Activated naive CD4-positive, alpha-beta T cell (primary cell): ENCODE measurements at places on chromosomes 13 and 19.

- DNase-seq: no peak
Measured at GRCh38 chr13:107284173-107284572, 716.2 kb upstream of the ARGLU1 start.

- no peak for DNase-seq
Measured at GRCh38 chr19:14470031-14470876, 4.9 kb downstream of the PTGER1 start.

GRCh38 chr13:28622286-28622685, 36.6 kb upstream of the POMP start:
- no peak for DNase-seq

- DNase-seq: no peak
Measured at GRCh38 chr13:40158218-40158617, 502.8 kb downstream of the COG6 start.

DNA sequence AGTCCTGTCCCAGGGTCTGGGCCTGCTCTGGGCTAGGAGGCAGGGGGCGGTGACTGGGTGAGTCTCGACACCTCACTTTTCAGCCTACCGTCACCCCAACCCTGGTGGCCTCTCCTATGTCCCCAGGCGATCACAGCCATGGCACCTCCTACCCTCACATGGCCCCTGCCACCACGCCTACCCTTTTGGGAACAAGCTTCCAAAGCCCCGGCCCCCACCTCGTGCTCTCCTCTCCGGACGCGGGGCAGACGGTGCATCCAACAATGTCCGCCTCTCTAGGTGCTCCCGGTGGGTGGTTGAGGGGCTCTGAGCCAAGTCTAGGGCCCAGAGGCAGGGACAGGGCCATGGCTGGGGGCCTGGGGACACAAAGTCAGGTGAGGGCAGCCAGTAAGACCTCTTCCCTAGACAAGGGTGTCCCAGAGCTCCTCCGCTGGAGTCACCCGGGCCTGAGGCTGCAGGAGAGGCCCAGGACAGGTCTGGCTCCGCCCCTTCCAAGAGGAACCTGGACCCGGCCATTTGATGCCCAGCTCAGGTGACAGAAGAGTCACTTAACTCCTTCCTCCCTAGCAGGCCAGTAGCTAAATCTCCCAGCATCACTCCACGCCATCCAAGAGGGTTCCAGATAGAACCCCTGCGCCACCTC, at the start of gene SYNE4:
TSS of gene SYNE4 (minus strand) at position 478 of the 643 bp plus-strand sequence. CDS start at position 346, 132 bp downstream.
- no peak for DNase-seq

- no peak for DNase-seq
Measured at GRCh38 chr13:102212729-102213128, 189.1 kb downstream of the FGF14 start.

- DNase-seq: no peak
Measured at GRCh38 chr13:40671956-40672764, 5.7 kb upstream of the FOXO1 start.

DNA sequence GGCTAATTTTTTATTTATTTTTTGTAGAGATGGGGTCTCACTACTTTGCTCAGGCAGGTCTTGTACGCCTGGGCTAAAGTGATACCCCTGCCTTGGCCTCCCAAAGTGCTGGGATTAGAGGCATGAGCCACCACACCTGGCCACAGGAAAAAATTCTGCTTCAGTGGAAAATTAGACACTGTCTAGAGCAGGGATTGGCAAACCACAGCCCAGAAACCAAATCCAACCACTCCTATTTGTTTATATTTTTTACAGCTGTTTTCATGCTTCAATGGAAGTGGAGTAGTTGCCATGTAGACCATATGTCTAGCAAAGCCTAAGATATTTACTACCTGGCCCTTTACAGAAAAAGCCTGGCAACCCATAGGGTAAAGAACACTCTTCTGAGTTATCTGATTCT, 123.7 kb upstream of the MRI1 start:
- DNase-seq: no peak

- DNase-seq: no peak
Measured at GRCh38 chr13:96546463-96546862, 447.8 kb downstream of the OXGR1 start.

- no peak for DNase-seq
Measured at GRCh38 chr13:73693215-73693614, 441.0 kb downstream of the KLF12 start.

GRCh38 chr19:46670813-46671212, 9.8 kb upstream of the DACT3 start:
- DNase-seq: no peak

DNA sequence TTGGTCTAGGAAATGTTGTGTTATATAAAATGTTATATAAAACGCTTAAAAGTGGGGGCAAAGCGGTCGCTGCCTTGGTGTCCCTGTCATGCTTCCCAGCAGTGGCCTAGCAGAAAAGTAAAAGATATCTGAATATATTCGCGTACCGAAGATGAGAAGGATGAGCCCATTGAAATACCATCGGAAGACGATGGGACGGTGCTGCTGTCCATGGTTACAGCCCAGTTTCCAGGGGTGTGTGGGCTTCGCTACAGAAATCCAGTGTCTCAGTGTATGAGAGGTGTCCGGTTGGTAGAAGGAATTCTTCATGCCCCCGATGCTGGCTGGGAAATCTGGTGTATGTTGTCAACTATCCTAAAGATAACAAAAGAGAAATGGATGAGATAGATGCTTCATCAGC, 110.9 kb upstream of the DIAPH3 start:
- no peak for DNase-seq

- DNase-seq: no peak
Measured at GRCh38 chr19:49749771-49750170, 13.3 kb downstream of the TSKS start.

- DNase-seq: no peak
Measured at GRCh38 chr13:102198418-102199311, 203.2 kb downstream of the FGF14 start.

- no peak for DNase-seq
Measured at GRCh38 chr19:3669082-3669946, 31.0 kb downstream of the PIP5K1C start.

GRCh38 chr19:12969292-12969988, at the start of gene DAND5:
Gene DAND5, plus strand, starts transcription at chr19:12969576. Its CDS starts 85 bp downstream, at chr19:12969661.
- DNase-seq: no peak

DNA sequence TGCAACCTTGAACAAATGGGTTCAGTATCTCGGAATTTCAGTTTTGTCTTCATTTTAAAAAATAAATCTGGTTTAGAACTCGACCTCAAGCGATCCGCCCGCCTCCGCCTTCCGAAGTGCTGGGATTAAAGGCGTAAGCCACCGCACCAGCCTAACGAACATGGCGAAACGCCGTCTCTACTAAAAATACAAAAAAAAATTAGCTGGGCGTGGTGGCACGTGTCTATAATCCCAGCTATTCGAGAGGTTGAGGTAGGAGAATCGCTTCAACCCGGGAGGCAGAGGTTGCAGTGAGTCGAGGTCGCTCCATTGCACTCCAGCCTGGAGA, 571 bp downstream of the ZNF302 start:
- no peak for DNase-seq

DNA sequence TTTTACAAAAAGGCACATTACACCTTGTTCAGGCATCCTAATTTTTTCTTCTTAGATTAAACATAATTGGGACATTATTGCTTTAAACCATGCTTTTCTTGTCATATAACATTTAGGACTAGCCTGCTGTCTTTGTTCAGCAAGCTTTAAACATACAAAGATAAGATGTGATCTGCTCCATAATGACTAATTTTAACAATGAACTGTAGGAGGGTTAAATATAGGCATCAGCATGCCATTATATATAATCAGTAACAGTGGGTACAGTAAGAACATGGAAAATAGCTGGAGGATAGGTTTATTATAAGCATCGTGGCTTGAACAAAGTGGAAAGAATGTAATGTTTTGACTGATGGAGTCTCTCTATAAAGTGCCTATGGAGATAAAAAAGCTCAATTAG, 661.7 kb downstream of the SLITRK6 start:
- no peak for DNase-seq

- no peak for DNase-seq
Measured at GRCh38 chr13:94269557-94269956, 209.9 kb downstream of the DCT start.

GRCh38 chr13:19713186-19713965, 69.4 kb downstream of the PSPC1 start:
- DNase-seq: no peak

GRCh38 chr19:13060964-13061927, 41.4 kb downstream of the LYL1 start:
- peak; percentile 73 for DNase-seq

- no peak for DNase-seq
Measured at GRCh38 chr13:106415442-106415841, 120.0 kb downstream of the EFNB2 start.

- DNase-seq: no peak
Measured at GRCh38 chr13:97117388-97117910, 104.7 kb upstream of the MBNL2 start.

- DNase-seq: no peak
Measured at GRCh38 chr13:73861136-73861535, 273.1 kb downstream of the KLF12 start.

DNA sequence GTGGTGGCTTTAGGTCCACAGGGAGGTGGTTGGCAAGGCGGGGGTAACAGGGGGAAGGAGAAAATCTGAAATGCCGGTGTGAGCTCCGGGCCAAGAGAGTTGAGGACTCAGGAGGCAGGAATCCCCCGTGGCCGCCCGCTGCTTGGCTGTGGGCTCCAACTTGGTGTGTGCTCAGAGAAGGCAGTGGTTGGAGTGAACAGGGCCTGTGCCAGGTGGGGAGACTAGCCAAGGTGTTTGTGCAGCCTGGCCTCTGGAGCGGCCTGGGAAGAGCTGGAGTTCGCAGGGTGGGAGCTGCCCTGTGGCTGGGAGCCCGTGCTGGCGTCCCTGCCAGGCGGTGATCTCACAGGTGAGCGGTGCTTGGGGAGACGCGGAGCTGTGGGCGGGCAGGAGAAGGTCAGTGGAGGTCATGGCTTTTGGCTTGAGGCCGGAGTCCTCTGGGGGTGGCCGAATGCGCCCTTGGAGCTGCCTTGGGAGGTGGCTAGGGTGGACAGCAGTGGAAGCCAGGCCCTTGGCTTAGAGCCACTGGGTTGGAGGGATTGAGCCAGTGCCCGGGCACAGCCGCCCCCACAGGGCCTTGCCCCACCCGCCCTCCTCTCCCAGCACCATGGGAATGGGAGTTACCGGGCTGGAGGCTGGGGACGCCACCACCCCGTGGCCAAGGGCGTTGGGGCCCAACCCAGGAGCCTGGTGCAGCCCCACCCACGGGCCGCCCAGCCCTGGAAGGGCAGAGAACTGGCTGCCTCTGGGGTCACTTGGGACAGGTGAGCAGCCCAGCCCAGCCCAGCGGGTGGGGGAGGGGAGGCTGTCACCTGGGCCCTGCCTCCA, 7.1 kb upstream of the CIRBP start:
- no peak for DNase-seq

- no peak for DNase-seq
Measured at GRCh38 chr13:106533101-106533942, 2.1 kb downstream of the EFNB2 start.

DNA sequence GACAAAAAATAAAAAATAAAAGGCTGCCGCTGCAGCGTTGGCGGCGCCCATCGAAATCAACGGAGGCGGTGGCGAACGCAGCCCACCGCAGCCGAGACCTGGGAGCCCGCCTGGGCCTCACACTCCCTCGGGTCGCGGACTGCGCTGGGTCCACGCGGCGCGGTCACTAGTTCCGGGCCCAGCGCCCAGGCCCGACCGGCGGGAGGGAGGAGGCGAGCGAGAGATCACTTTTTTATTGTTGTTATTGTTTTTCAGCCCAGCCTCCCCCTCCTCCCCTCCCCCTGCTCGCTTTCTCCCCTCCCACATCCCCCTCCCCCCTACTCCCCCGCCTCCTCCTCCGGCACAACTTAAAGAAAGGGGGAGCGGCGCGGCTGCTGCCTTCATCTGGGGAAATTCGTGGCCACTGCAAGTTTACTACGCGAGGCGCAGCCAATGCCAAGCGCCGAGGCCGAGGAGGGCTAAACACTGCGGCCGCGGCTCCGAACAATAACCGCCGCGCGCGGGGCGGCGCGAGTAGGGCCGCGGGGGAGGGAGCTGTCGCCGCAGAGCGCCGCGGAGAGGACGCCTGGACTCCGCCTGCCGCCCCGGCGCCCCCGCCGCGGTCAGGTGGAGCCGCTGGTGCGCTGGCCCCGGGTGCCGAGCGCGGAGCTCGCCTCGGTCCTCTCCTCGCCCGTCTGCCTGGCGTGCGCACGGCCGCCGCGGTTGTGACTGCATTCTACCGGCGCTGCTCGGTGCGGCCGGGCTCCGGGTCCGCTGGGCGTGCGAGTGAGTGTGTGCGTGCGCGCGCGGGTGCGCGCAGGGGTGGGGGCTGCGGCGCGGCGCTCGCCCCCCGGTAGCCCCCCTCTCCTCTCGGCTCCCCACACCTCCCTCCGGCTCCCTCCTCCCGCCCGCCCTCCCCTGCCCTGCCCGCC, 505 bp upstream of the ZIC2 start:
- no peak for DNase-seq

DNA sequence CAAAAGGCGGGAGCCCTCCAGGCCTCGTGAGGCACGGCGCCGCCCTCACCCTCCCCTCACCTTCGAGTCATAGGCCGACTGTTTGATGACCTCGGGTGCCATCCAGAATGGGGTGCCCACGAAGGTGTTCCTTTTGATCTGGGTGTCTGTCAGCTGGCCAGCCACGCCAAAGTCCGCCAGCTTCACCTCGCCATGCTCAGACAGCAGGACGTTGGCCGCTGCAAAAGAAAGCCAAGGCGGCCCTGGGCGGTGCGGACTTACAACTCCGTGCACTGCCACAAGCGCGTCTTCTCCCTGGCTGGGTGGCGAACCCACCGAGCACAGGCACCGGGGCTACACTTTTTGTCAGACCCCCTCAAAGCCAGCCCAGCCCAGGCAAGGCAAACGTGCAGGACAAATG, 102.1 kb downstream of the STK24 start:
- DNase-seq: no peak

GRCh38 chr13:98280176-98280510, 103.1 kb upstream of the RNF113B start:
- DNase-seq: no peak

- DNase-seq: peak; percentile 38
Measured at GRCh38 chr19:3573858-3574637, 1.3 kb downstream of the HMG20B start.

DNA sequence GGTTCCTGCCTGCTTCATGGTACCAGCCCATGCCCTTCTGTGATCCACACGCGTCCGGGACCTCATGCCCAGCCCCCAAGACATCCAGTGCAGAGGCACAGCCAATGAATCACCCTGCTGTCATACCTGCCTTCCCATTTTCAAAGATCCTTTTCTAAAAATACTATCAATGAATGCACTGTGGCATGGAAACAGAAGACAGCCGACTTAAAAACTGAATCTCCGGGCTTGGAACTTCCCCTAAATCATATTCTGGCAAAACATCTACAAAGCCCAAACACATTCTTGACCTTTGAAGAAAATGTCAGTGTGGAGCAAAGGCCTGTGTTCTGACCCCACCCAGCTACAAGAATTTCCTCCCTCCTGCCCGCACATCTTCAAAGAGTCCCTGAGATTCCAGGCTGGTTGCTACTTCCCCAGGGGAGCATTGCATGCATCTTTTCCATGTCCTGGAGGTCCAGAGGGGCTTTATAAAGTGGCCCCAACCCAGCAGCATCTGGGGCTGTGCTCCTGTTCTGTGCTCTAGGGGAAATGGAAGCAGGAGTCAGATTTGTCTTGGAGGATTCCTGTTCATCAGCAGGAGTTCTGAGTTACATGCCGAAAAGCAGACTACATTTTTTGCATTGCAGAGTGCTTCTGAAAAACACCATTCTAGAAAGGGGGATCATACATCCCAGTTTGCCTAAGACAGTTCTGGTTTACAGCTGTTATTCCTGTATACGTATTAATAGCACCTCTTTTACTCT, 135.2 kb downstream of the USP12 start:
- no peak for DNase-seq

GRCh38 chr19:18637673-18638630, 1.1 kb downstream of the KLHL26 start:
- DNase-seq: no peak

- no peak for DNase-seq
Measured at GRCh38 chr19:52507266-52507665, 20.2 kb upstream of the ZNF808 start.

GRCh38 chr19:30629086-30629485, 256.9 kb downstream of the ZNF536 start:
- no peak for DNase-seq
